Stimulated activated CD4-positive, alpha-beta T cell treated with anti-CD3 and anti-CD28 coated beads, Interleukin-1b, Interleukin-23, amount 100 ng/mL, for 4 hours (primary cell): ENCODE measurements at places on chromosomes 2 and 18.

DNA sequence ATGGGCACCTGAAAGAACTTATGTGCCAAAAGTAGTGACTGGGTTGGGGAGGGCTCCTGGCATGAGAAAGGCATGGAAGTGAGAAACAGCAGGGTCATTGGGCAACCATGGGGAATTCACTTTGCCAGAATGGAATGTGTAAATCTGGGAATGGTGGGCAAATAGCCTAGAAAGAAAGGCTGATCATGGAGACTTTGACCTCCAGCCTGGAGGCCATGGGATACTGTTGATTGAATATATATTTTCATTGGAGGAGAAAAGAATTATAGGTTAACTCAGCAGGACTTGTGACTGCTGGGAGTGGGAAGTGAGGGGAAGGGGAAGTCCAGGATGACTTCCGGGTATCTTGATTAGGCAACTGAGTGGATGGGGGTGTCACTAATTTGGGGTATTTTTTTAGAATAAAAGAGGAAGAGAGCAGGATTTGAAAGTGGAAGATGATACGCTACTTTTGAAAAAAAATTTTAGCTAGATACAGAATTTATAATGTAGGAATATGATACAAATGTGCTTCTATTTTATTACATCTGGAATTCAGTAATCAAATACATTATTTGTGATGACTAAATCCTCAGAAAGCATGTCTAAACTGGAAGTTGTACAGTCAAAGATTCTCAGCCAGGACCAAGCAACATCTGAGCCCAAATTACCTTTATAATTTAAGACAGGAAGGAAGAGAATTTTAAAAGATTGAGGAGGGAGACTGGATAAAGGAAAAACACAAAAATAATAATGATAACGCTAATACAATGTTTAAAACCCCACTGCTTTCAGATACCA, 116.2 kb downstream of the GATA6 start:
- no peak for DNase-seq

DNA sequence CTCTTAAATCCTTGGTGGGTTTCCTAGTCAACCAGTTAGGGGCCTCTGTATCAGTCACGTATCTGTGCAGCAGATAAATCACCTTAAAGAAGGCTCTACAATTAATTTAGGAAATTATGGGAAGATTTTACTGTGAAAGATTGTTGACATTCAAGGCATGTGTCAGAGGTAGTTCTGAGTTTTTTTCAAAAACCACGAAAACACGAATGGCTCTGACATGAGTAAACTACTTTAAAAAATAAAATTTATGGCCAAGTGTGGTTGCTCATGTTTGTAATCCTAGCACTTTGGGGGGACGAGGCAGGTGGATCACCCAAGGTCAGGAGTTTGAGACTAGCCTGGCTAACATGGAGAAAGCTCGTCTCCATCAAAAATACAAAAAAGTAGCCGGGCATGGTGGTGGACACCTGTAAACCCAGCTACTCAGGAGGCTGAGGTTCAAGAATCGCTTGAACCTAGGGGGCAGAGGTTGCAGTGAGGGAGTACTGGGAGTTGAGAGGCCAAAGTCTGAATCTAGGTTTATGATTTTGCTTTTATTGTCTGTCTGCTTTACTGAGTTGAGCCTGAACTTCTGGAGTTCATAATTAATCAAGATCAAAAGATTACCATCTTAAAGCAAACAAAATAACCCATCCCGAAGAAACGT, 77.1 kb downstream of the SPRED2 start:
- DNase-seq = no peak

- DNase-seq = no peak
Observed at GRCh38 chr2:98604547-98604946, 3.8 kb downstream of the COA5 start.

DNA sequence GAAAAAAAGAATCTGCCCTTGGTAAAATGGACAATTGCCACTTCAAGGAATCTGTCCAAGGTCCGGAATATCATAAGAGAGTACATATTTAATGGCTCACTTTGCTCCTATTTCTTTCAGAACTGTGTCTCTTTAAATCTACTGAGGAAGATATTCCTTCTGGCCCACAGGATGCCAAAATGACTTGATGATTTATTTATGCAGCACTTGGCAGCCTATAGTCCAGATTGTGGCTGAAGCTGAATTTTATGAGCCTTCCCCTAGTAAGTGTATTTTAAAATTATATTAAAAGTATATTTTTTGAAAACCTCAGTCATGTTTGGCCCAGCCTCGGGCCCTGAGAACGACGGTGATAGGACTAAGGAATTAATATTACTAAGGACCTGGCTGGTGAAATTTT, 465.1 kb upstream of the HNRNPA3 start:
- DNase-seq = no peak

DNA sequence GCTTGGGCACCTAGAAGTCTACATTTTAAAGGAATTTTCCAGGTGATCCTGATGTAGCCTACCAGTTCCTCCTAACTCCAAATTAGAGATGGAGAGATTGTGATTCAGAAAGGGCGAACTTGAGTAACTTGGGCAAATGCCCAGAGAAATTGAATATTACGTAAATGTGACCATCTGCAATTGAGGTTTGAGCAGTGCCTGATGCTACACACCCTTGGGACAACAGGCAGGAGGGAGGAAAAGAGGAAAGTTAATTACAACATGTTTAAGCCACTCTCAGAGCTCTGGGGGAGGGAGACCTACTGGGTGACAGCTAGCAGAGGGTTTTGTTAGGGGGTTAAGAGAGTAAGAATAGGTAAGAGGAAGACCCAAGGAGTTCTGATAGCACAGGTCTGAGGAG, 208.9 kb downstream of the LPIN1 start:
- DNase-seq = no peak

DNA sequence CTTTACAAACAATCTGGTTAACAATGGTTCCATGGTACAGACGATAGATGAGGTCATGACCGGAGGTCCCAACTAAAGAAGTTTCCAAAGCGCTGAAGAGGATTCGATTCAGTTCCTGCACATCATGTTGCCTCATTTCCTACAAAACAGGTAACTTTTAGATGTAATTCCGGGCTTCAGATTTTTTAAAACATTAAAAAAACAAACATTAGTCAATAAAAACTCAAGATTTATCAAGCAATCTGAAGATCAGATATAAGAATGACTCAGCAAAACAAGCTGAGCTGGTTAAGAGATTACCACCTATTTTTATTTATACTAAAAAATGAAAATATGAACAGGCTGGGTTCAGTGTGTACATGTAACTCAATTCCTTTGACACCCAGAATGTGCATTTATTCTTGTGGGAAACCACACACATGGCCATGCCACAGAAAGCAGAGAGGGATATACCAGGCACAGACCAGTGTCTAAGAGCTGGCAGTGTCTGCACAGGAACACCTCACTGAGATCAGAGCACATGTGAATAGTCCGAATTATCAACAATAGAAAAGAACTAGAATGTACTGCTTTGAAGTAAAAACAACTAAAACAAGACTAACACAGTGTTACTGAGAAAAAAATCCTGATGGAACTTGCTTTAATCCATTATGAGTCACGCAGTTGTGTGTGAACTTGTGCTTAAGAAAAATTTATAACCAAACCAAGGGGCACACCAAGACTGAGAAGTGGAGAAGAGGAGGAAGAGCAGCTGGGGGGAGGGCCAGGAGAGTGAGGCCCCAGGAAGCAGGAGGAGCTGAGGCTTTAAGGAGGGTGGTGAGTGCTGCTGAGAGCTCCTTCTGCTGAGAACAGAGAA, 9.5 kb downstream of the USP40 start:
- no peak for DNase-seq
